ENCODE measurements at places on chromosomes 2 and 18.

GRCh38 chr2:232238108-232238507 lies 140.4 kb upstream of the ALPP start:
- no peak for DNase-seq

DNA sequence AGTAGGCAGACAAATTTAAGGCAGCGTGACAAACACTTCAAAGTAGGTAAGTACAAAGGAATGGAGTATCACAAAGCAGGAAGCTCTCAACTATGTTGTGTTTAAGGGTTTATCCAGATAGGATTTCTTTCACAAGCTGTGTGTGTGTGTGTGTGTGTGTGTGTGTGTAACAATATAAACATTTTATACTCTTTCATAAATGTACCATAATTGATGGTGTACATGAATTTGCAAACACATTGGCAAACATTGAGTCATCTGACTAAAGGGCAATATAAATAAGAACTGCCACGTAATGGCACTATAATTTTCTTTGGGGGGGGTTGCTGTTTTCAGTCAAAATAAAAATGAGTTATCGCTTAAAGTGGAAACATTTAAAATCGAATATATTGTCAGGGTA lies 1004.4 kb upstream of the DDX18 start:
- DNase-seq: no peak

DNA sequence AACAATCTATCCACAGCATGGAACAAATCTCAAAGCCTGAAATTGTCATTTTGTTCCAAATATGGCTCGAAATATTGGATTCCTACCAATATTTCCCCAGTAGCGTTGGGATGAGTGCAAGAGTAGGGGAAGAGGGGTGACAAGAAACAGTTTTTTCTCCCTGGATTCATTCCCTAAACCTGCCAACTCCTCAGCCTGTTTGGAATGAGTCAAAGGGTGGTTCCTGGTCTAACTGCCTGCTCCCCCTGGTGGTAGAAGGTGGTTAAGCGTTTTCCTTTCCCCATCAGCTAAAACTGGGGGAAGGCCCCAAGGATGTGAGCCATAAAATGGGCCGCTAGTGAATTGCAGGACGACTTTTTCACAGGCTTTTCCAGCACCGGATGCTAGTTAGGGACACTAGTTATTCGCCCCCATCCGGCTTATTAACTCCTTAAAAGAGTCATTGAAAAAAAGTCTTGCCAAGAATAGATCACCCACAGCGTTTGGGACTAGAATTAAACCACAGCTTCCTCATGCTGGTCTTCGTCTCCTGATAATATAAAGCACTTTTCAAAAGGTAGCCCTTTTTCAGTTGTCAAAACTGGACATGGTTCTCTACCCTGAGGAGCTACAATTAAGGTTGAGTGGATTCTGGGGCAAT lies 72.5 kb downstream of the DHRS9 start:
- peak; percentile 13 for DNase-seq

- DNase-seq: no peak
Observed at GRCh38 chr18:75261430-75262223, 51.0 kb downstream of the TSHZ1 start.

DNA sequence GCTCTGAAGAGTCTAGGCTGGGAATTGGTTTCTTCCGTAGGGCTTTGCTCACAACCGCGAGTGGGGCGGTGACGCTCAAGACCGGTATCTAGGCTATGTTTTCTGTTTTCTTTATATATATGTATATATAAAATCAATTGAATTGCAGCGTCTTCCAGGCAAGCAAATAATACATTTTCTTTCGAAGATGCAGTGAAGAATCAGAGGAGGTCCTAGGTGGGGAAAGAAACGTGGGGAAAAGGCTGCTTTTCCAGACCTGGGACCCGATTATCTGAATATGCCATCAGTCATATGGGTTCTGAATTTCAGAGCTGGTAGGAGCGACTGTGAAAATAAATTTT lies 714 bp upstream of the SCN9A start:
- DNase-seq: no peak

GRCh38 chr2:232349946-232350635 lies 28.5 kb upstream of the ALPP start:
- no peak for DNase-seq

- DNase-seq: no peak
Observed at GRCh38 chr2:155190342-155190741, 491.8 kb downstream of the KCNJ3 start.

DNA sequence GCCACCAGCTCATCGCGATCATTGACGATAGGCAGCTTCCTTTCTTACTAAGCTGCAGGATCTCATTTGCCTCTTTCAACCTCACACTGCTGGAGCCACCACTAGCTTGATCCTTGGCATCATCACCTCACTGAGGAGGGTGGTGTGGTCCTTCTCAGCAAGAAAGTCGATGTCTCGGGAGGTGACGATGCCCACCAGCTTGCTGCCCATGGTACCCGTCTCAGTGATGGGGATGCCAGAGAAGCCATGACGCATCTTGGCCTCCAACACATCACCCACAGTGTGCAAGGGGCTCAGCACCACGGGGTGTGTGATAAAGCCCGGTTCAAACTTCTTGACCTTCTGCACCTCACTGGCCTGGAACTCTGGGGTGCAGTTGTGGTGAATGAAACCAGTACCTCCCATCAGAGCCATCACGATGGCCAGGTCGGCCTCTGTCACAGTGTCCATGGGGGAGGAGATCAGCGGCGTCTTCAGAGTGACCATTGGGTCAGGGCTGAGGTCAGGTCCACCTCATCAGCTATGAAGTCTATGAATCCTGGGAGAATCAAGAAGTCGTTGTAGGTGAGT lies 22.5 kb downstream of the CFLAR start:
- no peak for DNase-seq

DNA sequence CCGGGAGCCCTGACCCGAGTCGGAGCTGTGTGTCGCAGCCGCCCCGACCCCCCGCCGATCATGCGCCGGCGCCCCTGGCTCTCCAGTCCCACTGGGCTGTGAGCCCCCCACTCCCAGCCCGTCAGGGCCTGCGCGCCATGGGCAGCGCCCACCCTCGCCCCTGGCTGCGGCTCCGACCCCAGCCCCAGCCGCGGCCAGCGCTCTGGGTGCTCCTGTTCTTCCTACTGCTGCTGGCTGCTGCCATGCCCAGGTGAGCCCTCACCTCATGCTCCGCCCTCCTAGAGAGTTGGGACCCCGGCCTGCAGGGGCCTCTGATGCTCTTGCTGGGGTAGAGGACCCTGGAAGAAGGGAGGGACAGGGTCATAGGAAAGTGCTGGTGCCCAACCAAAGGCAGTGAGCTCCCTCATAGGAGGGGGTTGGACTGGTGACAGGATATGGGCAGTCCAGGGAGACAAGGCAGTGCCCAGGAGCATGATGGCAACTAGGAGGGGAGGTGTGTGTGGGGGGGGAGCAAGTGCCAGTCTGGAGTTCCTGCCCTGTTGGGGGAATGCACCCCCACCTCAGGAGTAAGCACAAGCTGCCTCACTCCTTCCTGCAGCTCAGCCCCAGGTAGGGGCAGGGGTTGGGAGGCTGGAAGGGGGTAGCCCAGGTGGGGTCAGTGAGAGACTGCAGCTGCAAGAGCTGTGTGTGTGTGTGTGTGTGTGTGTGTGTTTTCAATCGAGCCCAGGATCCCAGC lies 375 bp downstream of the WNT10A start:
- DNase-seq: no peak

GRCh38 chr18:4068552-4069158 lies 386.5 kb downstream of the DLGAP1 start:
- DNase-seq: peak; percentile 11

DNA sequence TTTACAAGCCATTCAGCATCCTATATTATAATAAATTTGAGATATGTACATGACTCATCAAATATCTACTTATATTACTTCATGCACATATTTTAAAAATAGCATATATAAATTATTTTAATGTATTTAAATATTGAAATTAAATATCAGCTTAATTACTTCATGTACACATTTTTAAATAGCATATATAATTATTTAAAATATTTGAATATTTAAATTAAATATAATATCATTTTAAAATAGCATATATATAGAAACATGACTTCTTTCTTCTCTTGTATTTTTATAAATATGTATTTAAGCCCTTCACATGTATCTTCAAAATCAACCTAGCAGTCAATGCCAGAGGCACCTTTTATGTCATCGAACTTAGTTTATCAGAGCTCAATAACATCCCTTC lies 298.8 kb upstream of the DSEL start:
- no peak for DNase-seq

- DNase-seq: no peak
Observed at GRCh38 chr2:238302751-238303150, 14.3 kb upstream of the PER2 start.

DNA sequence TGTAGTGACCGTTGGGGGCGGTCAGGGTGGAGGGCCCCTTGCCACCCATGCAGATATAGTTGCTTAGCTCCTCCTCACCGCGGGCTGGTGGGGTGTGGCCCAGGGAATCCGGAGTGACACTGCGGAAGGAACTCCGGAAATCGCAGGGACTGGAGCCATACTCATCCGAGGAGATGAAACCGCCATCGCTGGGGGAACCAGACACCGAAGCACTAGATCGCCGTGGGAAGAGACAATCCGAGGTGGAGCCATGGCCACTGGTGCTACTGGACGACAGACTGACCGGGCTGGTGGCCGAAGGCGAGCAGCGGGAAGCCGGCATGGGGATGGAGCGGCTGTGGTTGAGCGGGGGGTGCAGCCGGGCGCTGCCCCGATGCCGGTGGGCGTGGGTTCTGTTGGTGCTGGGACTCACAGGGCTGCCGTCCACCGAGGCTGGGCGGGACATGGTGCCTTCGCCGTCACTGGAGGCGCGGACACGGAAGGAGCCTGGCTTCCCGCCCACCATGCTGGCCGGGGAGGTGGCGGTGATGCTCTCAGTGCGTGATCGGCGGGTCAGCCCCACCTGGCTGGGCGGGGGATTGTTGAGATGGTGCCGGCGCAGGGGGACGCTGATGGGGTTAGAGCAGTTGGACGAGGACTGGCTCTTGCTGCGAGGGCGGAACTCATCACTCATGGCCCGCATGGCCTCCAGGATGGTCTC lies 2.2 kb downstream of the IRS1 start:
- no peak for DNase-seq

- no peak for DNase-seq
Observed at GRCh38 chr2:64937687-64938491, 51.3 kb upstream of the SLC1A4 start.

- DNase-seq: no peak
Observed at GRCh38 chr2:23286758-23287704, 97.9 kb upstream of the KLHL29 start.

GRCh38 chr2:762646-763045 lies 85.4 kb upstream of the TMEM18 start:
- no peak for DNase-seq

DNA sequence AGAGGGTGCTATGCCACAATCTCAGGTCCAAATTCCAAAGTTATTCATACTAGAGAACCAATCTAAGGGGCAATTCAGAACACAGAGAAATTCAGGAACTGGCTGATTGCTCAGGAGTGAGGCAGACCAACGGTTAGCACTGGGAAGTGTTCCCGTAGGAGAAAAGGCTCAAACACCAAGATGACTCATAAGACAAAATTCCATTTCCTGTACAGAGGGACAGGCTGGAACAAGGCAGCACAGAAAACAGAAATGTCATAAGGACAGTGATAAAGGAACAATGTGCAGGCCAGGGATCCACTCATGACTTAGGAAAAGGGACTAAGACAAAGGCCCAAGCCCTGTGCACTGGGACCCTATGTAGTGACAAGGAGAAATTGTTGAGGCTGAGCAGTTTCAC lies 54.2 kb downstream of the PDE1A start:
- DNase-seq: peak; percentile 72

DNA sequence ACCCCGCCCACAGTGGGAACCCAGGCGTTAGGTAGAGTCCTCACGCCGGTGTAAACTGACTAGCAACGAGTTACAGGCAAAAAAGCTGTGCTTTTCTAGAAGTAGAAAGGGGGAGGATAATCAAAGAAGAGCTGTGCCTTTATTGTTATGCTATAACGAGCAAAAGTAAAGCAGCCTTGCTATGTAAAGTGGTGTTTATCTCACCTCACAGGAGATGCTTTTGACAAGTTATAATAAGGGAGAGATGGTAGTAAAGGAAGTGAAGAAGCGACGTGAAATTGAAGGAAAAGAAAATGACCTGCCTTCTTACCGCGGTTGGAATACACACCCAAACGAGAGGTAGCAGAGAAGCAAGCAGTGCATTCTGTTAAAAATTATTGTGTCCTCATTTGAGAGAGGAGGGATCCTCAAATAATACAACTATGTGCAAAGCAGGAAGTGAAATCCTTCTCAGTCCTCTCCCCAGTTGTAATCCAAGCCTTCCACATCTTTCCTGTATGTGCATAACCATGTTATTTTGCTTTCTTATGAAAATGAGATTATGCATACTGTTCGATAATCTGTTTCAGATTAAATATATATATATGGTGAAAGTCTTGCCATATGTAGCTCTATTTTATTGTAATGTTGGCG lies 962 bp downstream of the TANK start:
- no peak for DNase-seq

GRCh38 chr2:9484533-9484932 lies 10.2 kb downstream of the IAH1 start:
- no peak for DNase-seq

DNA sequence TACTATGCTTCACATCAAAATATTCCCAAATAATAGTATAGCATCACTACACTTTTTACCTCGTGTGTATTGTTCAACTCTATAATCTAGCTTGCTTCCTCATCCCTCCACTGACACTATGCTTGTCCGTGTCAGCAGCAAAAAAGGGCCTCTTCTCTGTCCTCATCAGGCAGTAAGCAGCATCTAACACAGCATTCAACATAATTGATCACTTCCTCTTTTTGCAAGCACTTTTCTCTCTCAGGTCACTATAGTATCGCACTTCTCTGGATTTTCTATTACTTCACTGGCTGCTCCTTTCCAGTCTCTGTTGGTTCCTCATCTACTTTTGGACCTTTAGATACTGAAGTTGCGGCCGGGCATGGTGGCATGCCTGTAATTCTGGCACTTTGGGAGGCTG lies 64.9 kb upstream of the ZSWIM2 start:
- no peak for DNase-seq

GRCh38 chr18:50024466-50024865 lies 170.5 kb downstream of the MYO5B start:
- no peak for DNase-seq

DNA sequence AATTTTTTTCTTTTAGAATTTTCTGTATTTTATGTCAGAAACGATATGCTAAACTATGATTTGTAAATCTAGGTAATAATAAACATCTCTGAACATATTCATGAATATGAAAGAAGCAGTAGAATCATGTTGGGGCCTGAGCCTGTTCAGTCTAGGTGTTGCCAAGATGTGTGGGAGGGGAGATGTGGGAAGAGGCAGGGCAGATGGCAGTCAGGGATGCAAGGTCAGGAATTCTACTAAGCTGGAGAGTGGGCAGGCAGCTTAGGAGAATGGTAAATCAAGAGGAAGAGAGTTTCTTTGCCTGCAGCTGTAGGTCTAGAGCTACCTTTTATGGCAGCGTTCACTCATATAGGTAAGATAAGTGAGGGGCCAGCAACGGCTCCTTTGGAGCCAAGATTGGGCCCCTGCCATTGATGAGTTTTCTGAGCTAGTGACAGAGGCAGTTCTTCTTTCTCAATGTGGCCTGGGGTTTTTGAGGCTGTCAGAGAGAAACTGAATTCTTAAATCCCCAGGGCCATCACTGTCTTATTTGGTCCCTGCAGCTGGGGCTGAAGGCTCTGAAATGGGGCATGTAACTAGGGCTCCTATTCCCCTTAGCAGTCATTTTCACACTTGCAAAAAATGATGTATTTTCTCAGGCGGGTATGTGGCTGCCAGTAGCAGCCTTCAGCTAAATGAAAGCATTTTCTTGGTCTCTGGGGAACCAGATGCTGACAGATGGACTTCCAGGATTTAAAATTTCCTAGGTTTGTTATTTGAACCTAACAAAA lies 232.8 kb downstream of the PIK3C3 start:
- DNase-seq: no peak

- no peak for DNase-seq
Observed at GRCh38 chr2:40531359-40531758, 79.5 kb upstream of the SLC8A1 start.

GRCh38 chr2:187419808-187420207 lies 28.2 kb downstream of the CALCRL start:
- no peak for DNase-seq

All from non-pigmented ciliary epithelial cell (primary cell).